ENCODE measurements at places on chromosomes 6 and 20.

DNA sequence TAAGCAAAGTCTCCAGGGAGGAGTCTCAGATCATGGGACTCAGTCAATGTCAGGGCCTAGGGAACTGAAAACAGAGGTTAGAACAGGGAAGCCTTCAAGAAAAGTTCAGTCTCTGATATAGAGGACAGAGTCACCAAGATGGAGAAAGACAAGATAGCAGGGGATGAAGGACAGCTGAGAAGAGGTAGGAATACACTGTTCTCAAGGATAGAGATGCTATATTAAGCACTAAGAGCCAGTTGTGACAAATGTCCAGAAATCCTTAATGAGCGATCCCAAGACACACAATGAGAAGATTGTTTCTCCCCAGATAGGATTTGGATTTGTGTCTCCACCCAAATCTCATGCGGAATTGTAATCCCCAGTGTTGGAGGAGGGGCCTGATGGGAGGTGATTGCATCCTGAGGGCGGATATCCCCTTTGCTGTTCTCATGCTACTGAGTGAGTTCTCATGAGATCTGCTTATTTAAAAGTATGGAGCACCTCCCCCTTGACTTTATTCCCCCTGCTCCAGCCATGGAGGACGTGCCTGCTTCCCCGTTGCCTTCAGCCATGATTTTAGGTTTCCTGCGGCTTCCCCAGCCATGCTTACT lies 168.2 kb downstream of the AKAP7 start:
- no peak for DNase-seq

DNA sequence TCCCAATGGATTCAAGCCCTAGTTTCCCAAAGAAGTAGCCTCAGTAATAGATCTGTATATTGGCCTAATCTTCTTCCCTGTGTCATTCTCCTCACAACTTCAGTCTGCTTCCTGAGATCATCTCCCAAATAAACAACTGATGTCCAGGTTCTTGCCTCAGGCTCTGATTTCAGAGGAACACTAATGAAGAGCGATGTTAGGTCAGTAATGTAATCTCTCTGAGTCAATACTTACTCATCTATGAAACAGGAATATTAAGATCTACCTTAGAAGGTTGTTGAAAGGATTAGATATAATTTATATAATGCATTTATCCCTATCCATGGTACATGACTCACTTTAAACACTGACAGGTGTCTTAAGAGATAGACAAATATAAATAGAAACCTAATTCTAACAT lies 246.0 kb upstream of the FLRT3 start:
- DNase-seq: no peak

GRCh38 chr6:159180001-159180400 lies 10.8 kb downstream of the FNDC1 start:
- DNase-seq: no peak

- no peak for DNase-seq
Measured at GRCh38 chr6:112305795-112306564, 41.1 kb upstream of the RFPL4B start.

DNA sequence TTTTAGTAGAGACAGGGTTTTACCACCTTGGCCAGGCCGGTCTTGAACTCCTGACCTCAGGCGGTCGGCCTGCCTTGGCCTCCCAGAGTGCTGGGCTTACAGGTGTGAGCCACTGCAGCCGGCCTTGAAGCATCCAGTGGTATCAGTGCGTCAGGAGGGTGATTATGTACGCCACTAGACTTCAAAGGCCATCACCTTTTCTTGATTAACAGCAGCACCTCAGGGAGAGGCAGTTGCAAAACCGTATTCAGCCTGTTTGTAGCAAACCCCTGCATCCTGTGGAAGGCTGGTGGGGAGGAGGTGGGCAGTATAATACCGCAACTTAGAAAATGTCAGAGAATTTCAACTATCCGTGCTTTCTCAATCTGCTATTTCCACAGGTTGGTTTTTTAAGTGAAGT lies 27.3 kb upstream of the SHLD1 start:
- no peak for DNase-seq
